MG63 (cell line): ENCODE measurements at places on chromosomes 11 and 22.
A peak's percentile ranks its signal among the peaks of the same experiment; 100 is the strongest.

DNA sequence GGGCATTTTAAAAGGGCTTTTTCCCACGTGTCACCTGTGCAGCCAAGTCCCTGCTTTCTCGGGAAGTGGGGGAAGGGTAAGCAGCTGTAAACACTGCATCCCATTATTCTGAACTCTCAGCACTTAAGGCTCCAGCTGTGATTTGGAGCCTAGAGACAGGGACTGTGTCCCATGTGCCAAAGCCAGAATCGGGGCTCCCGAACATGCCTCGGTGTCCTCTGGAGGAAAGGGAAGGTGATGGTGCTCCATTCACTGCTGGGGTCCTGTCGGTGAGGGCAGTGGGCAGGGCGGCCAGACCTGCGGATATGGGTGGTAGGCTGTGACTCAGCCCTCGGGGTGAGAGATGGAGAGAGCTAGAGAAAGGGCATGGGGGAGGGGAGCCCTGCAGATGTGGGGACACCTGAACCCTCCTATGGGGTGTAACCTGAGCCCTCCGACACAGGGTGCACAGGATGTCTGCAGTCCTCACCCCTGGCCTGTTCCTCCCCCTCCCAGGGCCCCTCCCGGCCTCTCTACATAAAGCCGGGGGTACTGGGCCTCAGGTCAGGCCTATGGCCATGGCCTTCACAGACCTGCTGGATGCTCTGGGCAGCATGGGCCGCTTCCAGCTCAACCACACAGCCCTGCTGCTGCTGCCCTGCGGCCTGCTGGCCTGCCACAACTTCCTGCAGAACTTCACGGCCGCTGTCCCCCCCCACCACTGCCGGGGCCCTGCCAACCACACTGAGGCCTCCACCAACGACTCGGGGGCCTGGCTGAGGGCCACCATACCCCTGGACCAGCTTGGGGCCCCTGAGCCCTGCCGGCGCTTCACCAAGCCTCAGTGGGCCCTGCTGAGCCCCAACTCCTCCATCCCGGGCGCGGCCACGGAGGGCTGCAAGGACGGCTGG lies 31.8 kb downstream of the CAPN1 start:
- no peak for DNase-seq

- DNase-seq, result no peak
Observed at GRCh38 chr11:119996556-119996955, 141.4 kb downstream of the TRIM29 start.

- DNase-seq, result peak; percentile 90
Observed at GRCh38 chr11:95375886-95376285, 144.9 kb upstream of the SESN3 start.

DNA sequence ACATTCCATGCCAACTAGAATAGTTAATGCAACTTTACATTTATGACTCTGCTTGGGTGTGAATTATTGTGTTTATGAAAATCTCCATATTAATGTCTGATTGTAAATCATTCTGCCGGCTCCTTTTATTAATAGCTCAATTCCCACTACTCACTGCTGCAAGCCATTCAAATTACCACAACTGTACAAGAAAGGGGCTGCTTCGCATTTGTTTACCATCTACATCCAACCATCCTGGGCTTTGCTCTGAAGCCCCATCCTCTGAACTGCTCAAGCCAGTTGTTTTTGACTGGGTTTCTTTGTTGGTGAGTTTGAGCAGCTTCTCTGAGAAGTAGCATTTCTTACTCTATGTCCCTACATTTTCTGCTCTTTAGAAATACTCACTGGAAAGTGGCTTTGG lies 451.6 kb upstream of the CADM1 start:
- no peak for DNase-seq

DNA sequence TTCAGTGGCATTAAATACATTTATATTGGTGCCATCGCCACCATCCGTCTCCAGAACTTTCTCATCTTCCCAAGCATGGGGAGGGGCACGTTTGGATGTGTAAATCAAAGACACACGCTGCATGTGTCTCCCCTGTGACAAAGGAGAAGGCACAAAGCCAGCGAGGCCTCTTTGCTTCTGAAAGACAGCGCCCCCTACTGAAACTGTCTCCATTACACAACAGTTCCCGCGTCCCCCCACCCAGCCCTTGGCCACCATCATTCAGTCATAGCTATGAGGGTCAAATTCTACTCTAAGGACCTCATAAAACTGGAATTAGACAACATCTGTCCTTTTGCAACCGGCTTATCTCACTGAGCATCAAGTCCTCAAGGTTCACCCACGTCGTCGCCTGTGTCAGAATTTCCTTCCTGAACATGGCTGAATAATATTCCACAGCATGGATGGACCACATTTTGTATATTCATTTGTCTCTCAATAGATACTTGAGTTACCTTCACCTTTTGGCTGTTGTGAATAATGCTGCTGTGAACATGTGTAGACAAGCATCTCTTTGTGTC lies 64.8 kb downstream of the IGF2 start:
- DNase-seq, result no peak

- DNase-seq, result no peak
Observed at GRCh38 chr11:12707500-12707880, 33.3 kb downstream of the TEAD1 start.

DNA sequence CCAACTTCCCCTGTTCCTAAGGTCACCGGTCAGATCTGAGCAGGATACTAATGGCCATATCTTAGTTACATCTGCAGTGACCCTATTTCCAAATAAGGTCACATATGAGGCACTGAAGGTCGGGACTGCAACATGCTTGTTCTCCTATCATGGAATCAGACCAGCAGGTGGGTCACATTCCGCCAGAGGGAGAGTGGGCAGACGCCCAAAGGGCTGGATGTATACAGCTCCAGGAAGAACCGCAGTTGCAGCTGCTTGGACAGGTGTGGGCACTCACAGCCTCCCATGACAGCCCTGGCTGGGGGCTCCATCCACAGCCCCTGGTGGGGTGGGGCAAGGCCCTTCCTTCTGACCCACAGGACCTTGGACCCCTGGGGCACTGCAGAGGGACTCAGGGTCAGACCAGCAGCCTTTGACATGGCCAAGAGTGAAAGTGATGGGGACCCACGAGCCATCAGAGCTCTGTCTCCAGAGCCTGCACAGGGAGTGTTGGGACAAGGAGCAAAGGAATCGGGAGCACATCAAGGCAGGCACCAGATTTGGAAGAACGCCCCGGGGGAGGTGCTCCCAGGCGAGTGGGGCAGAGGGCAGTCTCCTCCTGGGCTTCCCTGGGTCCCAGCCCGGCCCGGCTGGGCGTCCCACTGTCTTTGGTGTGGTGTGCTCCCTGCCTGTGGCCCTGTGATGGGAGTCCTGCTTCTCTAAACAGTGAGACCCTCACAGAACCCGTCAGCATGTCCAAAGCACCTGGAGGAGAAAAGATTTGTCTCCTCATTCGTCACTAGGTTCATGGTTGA lies 13.3 kb upstream of the CD81 start:
- DNase-seq, result no peak

DNA sequence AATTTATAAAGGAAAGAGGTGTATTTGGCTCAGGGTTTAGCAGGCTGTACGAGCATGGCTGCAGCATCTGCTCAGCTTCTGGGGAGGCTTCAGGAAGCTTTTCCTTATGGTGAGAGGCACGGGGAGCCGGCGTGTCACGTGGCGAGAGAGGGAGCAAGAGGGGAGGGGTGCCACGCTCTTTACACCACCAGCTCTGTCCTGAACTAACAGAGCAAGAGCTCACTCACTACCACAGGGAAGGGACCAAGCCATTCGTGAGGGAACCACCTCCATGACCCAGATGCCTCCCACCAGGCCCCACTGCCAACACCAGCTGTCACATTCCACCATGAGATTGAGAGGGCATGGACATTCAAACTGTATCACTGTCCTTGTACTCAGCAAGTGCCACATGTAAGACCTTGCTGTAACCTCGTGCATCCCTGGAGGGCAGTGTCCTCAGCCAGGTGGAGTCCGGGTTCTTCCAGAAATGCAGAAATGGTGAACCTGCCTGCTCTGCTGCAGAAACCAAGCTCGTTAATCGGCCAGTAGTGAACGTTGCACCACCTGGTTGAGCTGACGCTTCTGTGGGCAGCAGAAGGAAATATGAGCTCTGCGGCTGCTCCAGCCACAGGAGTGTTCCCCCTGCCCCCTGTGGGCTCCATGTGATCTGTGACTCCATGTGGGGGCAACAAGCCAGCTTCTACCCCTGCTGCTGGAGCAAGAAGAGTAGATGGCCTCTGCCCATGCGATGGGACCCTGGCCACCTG lies 368.6 kb downstream of the TBC1D22A start:
- no peak for DNase-seq

- DNase-seq, result no peak
Observed at GRCh38 chr22:49564666-49565515, 262.8 kb downstream of the BRD1 start.

DNA sequence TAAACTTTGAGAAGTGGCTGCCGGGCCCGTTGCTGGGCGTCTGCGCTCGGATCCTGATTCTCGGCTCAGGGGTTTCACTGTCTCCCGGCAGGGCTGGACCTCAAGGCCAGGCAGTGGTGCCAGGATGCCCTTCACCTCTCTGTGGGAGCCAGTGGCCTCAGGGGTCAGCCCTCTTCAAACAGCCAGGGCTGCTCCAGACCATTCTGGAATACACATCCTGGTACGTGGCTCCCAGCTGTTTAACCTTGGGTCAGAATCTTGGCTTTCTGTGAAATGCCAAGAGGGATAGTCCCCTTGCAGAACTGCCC lies 70.5 kb downstream of the MPPED1 start:
- DNase-seq, result no peak

GRCh38 chr11:99063331-99063730 lies 42.6 kb downstream of the CNTN5 start:
- DNase-seq, result no peak

GRCh38 chr11:46447544-46447943 lies 56.0 kb upstream of the CHRM4 start:
- DNase-seq, result no peak

DNA sequence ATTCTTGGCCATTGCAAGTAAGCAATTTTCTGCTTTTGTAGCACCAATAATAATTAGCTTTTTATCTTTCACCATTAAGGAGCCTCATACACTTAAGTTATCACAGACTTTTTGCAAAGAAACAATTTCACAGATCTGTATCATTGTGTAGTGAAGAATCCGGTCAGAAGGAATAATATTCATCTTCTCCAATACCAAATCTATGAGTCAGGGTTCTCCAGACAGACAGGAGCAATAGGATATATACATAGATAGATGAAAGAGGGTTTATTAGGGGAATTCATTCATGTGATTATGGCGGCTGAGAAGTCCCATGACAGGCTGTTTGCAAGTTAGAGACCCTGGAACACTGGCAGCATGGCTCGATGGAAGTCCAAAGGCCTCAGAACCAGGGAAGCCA lies 82.9 kb upstream of the UBASH3B start:
- DNase-seq, result no peak

DNA sequence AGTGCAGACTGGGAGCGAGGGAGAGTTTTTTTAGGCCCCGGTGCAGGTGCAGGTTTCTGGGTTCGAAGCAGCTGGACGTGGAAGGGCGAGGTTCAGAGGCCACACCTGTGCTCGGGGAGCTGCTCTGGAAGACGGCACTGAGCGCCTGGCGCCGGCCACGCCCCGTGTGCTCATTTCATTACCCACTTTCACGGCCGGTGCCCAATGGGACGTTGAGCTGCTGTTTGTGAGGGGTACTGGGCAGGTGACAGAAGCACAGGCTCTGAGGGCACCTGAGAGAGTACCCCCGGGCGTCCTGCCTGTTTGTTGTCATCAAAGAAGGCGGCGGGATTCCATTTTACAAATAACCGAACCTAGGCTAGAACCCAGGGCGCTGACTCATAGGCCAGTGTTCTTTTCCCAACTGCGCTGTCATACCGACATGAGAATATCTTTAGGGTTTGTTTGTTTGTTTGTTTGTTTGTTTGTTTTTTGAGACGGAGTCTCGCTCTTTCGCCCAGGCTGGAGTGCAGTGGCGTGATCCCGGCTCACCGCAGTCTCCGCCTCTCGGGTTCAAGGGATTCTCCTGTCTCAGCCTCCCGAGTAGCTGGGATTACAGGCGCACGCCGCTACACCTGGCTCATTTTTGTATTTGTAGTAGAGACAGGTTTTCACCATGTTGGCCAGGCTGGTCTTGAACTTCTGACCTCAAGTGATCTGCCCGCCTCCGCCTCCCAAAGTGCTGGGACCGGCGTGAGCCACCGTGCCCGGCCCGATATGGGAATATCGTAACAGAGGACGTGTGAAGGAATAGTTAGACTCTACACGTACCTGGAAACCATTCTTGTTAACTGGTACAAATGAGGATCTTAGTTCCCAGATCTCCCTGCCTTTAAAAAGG lies 16.6 kb upstream of the SPTBN2 start:
- DNase-seq, result peak; percentile 32

GRCh38 chr11:20443596-20443995 lies 56.1 kb downstream of the PRMT3 start:
- DNase-seq, result no peak

DNA sequence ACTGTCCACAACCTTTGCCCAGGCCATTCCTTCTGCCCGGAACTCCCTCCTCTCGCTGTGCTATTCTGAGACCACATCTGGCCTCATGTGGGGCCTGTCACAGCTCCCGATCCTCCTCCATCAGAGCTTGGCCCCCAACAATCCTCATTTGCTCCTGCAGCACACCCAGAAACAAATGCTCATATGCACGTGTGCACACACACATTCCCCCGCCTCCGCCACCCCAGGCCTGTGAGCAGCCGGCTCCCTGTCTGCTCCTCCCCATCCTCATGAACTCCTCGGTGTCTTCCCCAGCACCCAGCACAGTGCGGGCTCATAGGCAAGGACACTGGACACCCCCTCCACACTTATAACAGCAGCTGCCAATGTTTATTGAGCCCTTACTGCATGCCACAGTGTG lies 29.7 kb upstream of the PICK1 start:
- no peak for DNase-seq

GRCh38 chr11:69369210-69369825 lies 75.4 kb downstream of the MYEOV start:
- DNase-seq, result no peak

DNA sequence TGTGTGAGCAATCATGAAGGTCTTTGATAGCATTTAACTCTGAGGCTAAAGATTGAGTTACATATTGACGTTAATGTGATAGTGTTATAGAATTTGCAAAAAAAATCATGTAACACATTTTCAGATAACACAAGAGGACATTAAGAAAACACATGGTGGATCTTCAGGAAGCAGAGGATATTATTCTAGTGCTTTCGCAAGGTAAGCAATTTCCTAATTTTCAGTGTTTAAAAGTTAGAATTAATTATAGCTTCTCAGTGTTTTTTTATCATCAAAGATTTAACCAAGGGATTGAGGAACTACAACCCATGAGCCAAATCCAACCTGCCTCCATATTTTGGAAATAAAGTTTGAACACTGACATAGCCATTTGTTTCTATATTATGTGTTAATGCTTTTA lies 78.5 kb downstream of the DKK3 start:
- DNase-seq, result no peak

- no peak for DNase-seq
Observed at GRCh38 chr22:43110927-43111623, 525 bp downstream of the BIK start.

DNA sequence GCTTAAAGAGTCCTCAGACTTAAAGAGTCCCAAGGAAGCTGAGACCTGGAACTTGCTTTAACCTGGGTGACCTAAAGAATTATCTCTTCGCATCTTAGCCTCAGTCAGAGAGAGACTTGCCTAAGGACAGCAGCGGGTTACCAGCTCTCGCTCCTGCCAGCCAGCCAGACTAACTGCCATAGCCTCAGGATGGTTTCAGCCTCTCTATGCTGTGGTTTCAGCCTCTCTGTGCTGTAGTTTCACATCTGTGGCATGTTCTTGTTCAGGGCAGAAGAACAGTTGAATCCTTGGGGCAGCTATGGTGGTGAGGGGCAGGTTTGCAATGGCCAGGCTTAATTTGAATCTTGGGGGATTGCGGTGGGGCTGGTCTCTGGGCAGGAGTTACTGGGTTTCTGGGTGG lies 2.3 kb downstream of the FRMD8 start:
- DNase-seq, result no peak
